ENCODE measurements at places on chromosomes 1 and 21.

- DNase-seq = no peak
Observed at GRCh38 chr1:3463408-3463863, 9.0 kb downstream of the ARHGEF16 start.

DNA sequence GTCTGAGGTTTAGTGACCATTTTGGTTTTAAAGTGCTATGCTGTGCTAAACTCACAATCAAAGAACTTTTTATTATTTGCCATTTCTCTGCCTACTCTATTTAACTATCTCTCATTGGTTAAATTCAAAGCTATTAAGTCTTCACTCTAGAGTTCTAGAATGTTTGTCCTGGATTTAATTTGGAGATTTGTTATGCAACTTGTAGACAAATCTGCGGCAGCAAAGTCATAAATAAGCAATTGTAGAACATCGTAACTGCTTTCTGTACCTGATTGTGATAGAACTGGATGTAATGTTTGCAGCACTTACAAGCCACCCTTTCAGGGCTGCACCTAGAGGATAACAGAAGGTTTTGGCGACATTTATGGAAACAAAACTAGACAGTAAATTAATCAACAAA is 566.5 kb upstream of the ADGRL2 start:
- no peak for DNase-seq

- no peak for DNase-seq
Observed at GRCh38 chr1:216607067-216607697, 116.0 kb downstream of the ESRRG start.

DNA sequence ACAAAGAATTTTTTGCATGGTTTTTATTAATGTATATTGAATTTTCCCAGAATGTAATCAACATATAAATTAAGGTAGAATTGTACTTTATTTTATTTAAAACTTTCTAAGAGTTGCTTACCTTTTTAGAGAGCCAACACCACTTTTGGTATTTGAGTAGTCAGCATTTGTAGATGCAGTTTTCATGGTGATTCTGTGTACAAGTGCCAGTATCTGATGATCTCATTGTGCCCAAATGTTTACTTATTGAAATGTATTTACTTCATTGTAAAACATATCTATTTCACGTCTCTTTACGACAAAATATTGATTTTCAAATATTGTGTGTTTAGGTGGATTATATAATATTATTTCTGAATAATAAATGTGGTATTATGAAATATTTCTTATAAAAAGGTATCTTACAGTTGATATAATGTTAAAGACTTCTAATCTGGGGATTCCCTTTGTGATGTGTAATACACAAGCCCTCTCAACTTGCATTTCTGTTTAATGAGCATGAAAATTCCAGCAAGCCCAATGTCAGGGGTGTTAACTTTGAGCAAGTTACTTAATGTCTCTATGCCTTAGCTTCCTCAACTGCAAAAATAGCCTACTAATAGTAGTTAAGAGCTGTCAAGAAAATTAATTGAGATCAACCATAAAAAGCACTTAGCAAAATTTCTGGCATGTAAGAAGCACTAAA is 141.8 kb upstream of the ZNF648 start:
- no peak for DNase-seq

DNA sequence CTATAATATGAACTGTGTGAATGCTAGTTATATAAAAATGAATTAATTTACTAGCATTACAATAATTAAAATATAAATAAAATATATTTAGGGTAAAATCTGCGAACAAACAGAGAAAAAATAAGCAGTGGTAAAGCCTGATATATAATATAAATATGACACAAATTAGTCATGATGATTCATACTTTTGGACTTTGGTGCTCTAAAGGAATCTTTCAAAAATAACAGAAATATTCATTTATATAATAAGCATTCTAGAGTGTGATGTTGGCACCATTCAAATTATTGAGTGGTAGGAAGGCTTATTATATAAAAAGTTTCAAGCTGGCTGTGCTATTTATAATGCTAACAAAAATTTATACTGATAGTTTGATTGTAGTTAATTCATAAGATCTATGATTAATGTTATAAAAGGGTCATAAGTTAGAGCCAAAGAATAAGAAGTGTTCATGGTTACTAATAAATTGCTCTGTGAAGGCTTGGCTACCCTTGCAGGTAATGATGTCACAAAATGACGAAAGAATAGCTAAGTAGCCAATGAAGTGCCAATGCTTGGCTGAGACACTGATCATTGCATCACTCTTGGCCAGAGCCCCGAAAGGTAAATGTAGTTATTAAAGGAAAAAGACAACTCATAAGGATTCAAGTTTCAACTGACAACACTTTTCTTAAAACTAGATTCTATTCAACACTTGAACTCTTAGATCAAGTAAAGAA is 108.7 kb downstream of the USH2A start:
- DNase-seq = no peak

GRCh38 chr1:72869441-72869840 is 587.1 kb upstream of the NEGR1 start:
- DNase-seq = no peak

DNA sequence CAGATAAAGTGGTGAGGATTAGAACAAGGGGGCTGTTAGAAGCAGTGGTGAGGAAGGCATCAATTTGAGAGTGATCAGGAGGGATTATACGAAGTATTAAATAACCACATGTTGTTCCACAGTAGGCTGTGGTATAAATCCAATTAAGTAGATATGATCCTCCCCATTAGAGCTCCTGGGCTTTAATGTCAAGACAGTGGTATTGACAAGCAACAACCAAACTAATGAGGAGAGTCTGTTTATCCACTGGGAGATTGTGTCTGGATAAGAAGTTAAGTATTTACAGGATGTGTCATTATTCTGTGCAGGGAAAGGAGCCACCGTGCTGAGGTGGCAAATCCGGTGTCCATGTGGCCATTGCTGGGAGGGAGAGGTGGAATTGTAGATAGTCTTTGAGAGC is 5.8 kb downstream of the ACTN2 start:
- DNase-seq = no peak

GRCh38 chr1:106620521-106620954 is 435.9 kb upstream of the PRMT6 start:
- no peak for DNase-seq

DNA sequence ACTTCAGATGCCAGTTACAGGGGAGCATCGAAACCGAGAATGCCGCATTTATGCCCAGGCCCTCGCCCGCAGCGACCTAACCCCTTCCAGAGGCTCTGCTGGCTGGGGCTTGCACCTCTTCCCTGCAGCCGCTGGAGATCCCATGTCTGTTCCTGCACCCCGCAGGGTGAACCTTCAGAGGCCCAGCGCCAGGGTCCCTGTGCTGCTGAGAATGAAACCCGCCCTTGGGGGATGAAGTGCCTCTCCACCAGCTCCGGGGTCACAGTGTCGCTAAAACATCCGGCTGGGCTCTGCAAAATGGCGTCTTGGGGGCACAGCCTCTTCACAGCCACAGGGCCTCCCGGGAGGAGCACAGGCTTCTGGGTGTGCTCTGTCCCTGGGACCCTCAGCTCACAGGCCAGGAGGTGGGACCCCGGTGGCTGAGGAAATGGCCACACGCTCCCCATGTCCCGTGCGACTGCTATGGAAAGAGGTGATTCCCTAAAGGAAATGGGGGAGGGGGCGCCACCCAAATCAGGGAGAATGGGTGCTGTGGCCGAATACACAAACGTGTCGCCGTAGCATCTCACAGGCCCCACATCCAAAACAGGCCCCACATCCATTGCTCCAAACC is 39.9 kb upstream of the TSPEAR start:
- DNase-seq = no peak

GRCh38 chr1:54121482-54122134 is 31.2 kb downstream of the CDCP2 start:
- DNase-seq = peak; percentile 71

GRCh38 chr1:161702250-161702649 is 4.8 kb upstream of the FCRLA start:
- peak; percentile 70 for DNase-seq

- DNase-seq = no peak
Observed at GRCh38 chr1:186636786-186637185, 43.4 kb downstream of the PTGS2 start.

GRCh38 chr1:145964328-145965118 is at the start of the genes ANKRD34A and POLR3GL:
TSS of gene ANKRD34A (minus strand) at chr1:145964575. CDS start at chr1:145961759, 2,816 bp downstream.
TSS of gene POLR3GL (plus strand) at chr1:145964690. CDS start at chr1:145974866, 10,176 bp downstream.
- peak; percentile 94 for DNase-seq

DNA sequence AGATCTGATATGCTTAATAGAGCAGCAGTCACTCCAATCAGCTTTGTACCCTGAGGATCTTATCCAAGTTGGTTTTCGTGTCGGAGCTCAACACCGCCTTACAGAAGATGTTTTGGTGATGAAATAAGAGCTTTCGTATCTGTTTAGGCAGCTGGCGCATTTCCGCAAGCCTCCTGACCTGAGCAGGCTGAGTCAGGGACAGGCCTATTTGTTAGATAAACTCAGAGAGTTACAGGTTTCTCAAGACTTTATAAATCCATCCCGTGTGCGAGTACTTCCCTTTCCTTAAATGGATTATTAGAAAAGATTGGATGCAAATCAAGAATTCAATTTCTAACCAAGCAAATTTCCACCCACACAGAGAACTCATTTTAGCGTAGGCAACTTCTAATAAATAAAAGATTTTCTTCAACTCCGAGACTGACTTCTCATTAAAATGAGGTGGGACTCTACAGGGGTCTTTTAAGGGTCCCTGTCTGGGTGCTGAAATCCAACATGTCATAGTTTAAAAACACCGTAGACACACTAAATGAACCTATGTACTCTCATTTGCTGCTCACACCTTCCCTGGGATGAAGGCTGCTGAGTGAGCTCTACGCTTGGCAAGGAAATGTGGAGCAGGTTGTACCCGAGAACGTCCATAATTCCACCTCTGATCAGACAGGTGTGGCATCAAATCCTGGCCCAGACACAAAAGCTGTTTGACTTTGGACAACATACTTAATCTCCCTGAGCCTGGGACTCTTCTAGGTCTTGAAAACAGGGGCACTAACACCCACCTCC is 106.9 kb upstream of the F3 start:
- no peak for DNase-seq

DNA sequence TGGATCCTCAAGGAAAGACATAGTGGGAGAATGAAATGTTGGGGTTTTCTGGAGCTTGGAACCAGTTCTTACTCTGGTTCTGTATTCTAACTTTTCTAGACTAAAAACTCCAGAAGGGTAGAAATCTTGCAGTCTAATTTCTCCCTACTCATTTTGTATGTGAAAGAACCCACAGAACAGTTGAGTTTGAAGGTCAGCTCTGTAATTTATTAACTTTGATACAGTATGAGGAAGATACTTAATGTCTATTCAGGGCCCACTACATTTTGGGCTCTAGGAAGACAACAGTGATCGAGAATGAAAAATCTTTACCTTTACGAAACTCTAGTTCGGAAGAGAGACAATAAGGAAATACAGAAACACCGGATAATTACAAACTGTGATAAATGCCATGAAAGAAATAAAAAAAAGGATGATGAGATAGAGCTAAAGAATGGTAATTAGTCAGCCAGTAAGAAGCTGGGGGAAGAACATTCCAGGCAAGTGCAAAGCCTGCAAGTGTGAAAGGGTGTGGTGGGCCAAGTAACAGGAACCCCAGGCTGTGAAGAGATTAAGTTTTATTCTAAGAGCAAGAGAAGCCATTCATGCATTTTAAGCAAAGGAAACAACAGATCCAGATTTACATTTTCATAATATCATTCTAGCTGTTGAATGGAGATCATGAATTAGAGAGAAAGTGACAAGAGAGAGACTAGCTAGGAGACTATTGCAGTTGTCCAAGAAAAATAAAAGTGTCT is 159.9 kb upstream of the HMCN1 start:
- DNase-seq = no peak

DNA sequence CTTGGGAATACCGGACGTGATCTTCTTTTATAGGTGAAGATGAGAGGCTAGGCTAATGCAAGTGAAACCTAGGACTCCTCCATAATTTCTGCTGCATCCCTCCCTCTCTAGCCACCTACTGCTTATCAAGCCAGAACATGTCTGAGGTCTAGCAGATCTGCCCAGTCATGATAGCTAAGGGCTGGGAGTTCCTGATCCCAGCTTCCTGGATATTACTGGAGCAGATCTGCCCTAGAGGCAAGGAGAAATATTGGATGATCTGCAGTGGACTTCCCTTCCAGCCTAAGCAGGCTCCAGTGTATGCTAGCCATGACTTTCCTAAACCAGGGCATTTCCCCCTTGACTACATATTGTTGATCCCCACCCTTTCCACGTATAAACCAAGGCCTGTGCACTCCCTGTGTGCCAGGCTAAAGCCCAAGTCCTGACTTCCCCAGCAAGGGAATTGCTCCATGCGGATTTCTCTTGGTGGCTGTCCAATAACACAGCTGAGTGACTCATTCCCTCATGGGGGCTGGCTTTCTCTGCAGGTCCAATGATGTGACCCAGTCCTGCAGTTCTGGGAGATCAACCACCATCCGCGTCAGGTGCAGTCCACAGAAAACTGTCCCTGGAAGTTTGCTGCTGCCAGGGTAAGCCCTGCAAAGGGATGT is 15.5 kb upstream of the SARS1 start:
- no peak for DNase-seq

- no peak for DNase-seq
Observed at GRCh38 chr1:234149217-234149616, 224.0 kb upstream of the COA6 start.

DNA sequence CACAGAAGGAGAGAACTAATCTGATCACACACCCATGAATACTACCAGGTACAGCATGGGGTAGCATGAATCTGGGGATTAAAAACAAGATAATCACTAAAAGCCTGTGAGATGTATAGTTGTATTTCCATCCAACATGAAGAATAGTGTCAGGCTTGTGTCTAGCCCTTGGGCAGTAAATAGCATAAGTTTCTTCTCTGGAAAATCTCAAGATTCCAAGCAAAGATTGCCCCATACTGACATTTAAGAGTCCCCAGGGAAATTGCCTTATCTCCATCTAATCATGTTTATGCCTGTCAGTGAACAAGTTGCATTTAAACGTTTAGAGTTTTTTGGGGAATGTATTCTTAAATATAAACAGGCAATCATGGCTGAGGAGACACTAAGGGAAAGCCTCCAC is 109.2 kb upstream of the SERTAD4 start:
- DNase-seq = no peak

DNA sequence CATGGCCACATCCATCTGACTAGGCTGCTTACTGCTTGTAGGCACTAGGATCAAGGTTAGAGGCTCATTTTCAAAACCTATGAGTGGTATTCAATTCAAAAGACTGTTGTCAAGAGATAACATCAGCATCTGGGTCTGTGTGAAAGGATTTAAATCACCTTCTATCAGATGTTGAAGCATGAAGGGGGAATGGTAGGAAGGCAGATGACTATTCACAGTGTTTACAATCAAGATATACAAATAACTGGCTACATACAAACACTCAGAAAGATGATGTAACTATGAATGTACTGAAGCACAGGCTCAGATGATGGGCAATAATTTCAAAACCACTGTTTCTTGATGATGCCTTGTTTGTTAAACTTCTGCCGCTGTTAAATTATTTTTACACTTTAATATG is 249.2 kb downstream of the SLC45A1 start:
- DNase-seq = no peak

Data from NCI-H774 (cell line).